Peyer's patch (tissue), 4 donors: ENCODE measurements at places on chromosomes 12 and 14. TPM values are rescaled to one million over a fixed set of nuclear protein-coding genes. Genes with fewer than 3 reads are reported as not detected.

- peak overlapping the region; percentile 16 for H3K27ac ChIP-seq
- no peak overlapping the region for H3K4me3 ChIP-seq
- no peaks in the 10 kb centered on the region for H3K36me3 ChIP-seq
- DNase-seq: no peak
Measured at GRCh38 chr12:104738776-104739642, 219.1 kb downstream of the SLC41A2 start.

GRCh38 chr12:9649532-9649940, 20.0 kb upstream of the CLEC2D start:
- no peaks in the 10 kb centered on the region for H3K4me1 ChIP-seq
- H3K36me3 ChIP-seq: no peaks in the 10 kb centered on the region
- H3K27me3 ChIP-seq: no peaks in the 10 kb centered on the region
- peak overlapping the region; percentile 64 for H3K4me3 ChIP-seq
- DNase-seq: no peak
- peak overlapping the region; percentile 91 for H3K27ac ChIP-seq

- no peak for DNase-seq
- no peaks in the 10 kb centered on the region for H3K4me1 ChIP-seq
- H3K27ac ChIP-seq: no peak overlapping the region
- H3K4me3 ChIP-seq: no peak overlapping the region
- H3K36me3 ChIP-seq: no peaks in the 10 kb centered on the region
Measured at GRCh38 chr12:128693771-128694170, 130.0 kb downstream of the SLC15A4 start.

DNA sequence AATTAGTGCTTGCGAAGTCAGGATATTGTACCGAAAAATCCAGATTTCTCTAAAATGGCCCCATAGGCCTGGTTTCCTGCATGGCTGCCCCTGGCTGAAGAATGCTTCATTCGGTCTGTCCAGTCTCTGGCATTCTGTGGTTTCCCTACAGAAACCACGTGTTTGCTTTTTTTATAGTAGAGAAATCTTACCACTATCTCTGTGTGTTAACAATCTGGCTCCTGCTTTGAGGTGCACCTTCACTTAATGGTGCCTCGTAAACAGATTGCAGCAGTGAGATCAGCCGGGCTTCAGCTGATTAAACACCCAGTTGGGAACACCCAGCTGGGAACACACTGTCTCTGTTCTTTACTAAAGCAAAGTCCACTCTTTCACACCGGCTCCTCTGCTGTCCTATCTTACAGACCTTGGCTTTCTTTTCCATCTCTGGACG, 6.7 kb upstream of the DNAAF2 start:
- no peak for DNase-seq
- H3K4me3 ChIP-seq: no peak overlapping the region
- H3K36me3 ChIP-seq: no peaks in the 10 kb centered on the region
- H3K27me3 ChIP-seq: no peaks in the 10 kb centered on the region
- peak overlapping the region; percentile 86 for H3K27ac ChIP-seq
- peaks cover 2% of the 10 kb centered on the region for H3K4me1 ChIP-seq

Gene BMP4
- 26.1 TPM for total RNA-seq
